Chondrocyte (in vitro differentiated cells): ENCODE measurements at places on chromosomes 2 and 18. TPM values are rescaled to one million over a fixed set of nuclear protein-coding genes. Genes with fewer than 3 reads are reported as not detected.

DNA sequence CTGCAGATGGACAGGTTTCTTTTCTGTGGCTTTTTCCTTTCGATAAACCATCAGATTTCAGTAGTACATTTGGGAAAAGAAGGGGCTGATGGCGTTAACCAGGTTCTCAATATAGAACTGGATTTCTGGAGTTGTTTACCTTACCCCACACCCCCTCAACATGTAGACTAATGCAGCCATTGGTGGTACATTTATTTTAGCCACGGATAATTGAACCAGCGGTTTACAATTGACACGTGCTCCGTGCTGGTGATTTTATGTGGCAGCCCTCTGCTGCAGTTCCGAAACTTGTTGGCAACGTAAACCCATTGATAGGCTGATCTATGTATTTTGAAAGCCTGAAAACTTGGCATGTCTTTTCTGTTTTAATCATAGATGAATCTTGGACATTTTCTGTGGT is 5.4 kb downstream of the SOX11 start:
- DNase-seq, result no peak

- DNase-seq, result no peak
Observed at GRCh38 chr2:83368916-83369315, 1090.2 kb downstream of the SUCLG1 start.

DNA sequence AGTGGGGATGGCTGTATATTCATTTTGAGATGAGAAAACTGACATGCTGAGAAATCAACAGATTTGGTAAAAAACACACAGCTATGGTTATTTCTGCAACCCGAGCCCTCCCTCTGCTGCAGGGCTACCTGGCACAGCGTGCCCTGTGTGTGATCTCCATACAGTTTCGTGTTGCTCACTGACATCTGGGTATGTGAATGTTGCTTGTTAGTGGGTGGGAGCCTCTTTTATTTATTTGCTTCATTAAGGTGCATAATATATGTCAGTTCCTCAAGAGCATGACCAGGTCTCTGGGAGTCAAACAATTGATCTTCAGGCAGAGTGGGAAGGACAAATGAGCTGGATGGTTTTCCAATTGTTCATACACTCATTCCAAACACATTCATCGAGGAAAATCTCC is 139.1 kb upstream of the FHL2 start:
- no peak for DNase-seq

The PDE1A gene
- total RNA-seq, result 0.69 to 4.5 TPM (median 1.1 TPM) in 3 replicates
